ENCODE measurements at places on chromosomes 7 and 10. TPM values are rescaled to one million over a fixed set of nuclear protein-coding genes. Genes with fewer than 3 reads are reported as not detected.

- H3K4me1 ChIP-seq, result peaks cover 91% of the 10 kb centered on the region
- no peak overlapping the region for H3K27ac ChIP-seq
- H3K36me3 ChIP-seq, result peaks cover 12% of the 10 kb centered on the region
- DNase-seq, result no peak
- H3K27me3 ChIP-seq, result no peaks in the 10 kb centered on the region
Observed at GRCh38 chr7:135964791-135965190, 12.4 kb downstream of the MTPN start.

- H3K36me3 ChIP-seq, result no peaks in the 10 kb centered on the region
- no peak for DNase-seq
- H3K27me3 ChIP-seq, result no peaks in the 10 kb centered on the region
- no peaks in the 10 kb centered on the region for H3K4me1 ChIP-seq
- H3K4me3 ChIP-seq, result no peak overlapping the region
Observed at GRCh38 chr7:93620057-93620456, 45.5 kb upstream of the CALCR start.

Gene CPA4
- 0.40 TPM for total RNA-seq

Gene PALS2
- 7.8 TPM for total RNA-seq

GRCh38 chr10:70479165-70479581 is 606 bp downstream of the PALD1 start:
- no peaks in the 10 kb centered on the region for H3K27me3 ChIP-seq
- peak overlapping the region; percentile 62 for H3K4me3 ChIP-seq
- no peak for DNase-seq
- H3K27ac ChIP-seq, result peak overlapping the region; percentile 58
- no peaks in the 10 kb centered on the region for H3K36me3 ChIP-seq

- no peaks in the 10 kb centered on the region for H3K36me3 ChIP-seq
- H3K27me3 ChIP-seq, result no peaks in the 10 kb centered on the region
- H3K27ac ChIP-seq, result no peak overlapping the region
Observed at GRCh38 chr10:60989400-60989876, 45.5 kb upstream of the RHOBTB1 start.

- H3K4me1 ChIP-seq, result peaks cover 10% of the 10 kb centered on the region
- DNase-seq, result no peak
- no peak overlapping the region for H3K27ac ChIP-seq
- no peak overlapping the region for H3K4me3 ChIP-seq
- H3K27me3 ChIP-seq, result no peaks in the 10 kb centered on the region
Observed at GRCh38 chr10:99775850-99776249, 6.6 kb upstream of the ABCC2 start.

DNA sequence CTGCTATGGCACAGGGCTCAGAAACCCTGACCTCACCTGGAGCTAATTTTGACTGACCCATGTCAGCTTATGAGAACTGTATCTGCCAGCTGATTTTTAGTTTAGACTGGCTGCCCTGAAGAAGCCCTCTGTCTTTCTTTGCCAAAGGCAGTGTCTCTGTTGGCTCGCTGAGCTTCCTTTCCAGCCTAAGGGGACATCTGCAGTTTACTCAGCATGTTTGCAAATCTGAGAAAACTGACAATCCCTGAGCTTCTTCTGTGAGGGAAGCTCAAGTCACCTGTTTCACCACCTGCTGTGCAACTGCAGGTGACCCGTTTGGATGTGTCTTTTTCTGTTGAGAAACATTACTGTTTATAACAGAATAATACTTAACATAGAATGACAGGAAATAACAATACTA is 46.0 kb downstream of the PRKAR2B start:
- H3K27ac ChIP-seq, result peak overlapping the region; percentile 11
- H3K4me1 ChIP-seq, result no peaks in the 10 kb centered on the region
- no peak overlapping the region for H3K4me3 ChIP-seq
- no peak for DNase-seq
- H3K36me3 ChIP-seq, result no peaks in the 10 kb centered on the region
- no peaks in the 10 kb centered on the region for H3K27me3 ChIP-seq

Gene C7orf25
- 6.0 TPM for total RNA-seq

GRCh38 chr10:96814264-96814663 is 17.8 kb upstream of the LCOR start:
- no peaks in the 10 kb centered on the region for H3K27me3 ChIP-seq
- H3K36me3 ChIP-seq, result no peaks in the 10 kb centered on the region
- H3K4me1 ChIP-seq, result no peaks in the 10 kb centered on the region
- no peak for DNase-seq
- H3K4me3 ChIP-seq, result no peak overlapping the region
- H3K27ac ChIP-seq, result no peak overlapping the region

Gene SLC39A12
- 0.37 TPM for total RNA-seq

Gene INA
- total RNA-seq, result not detected

Gene PODXL
- 24.9 TPM for total RNA-seq

DNA sequence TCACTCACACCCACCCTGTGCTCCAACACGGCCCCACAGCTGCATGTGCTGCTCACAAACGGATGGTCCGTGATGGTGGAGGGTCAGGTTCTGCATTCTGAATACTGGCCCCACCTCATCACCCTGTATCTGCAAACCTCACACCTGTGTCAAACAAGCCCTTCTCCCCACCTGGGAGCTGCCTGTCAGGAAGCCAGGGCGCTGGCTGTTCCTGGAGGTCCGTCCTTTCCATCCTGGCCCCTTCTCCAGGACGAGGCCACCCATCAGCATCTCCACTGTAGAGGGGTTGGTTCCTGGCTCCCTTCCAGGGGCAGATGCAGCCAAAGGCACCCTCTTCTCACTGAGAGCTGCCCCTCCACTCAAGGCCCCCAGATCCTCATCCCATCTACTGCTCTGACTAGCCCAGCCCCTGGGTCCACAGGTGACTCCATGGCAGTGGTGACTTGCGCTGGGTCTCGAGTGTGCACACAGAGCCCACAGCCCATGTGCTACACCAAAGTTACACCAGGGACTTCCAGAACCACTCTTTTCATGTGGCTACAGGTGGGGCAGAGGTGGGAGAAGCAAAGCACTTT is 229.4 kb downstream of the TNS3 start:
- no peaks in the 10 kb centered on the region for H3K27me3 ChIP-seq
- H3K4me3 ChIP-seq, result no peak overlapping the region
- H3K36me3 ChIP-seq, result no peaks in the 10 kb centered on the region
- no peak overlapping the region for H3K27ac ChIP-seq
- peaks cover 19% of the 10 kb centered on the region for H3K4me1 ChIP-seq

All from spleen (tissue), 13 donors.